ENCODE measurements at places on chromosomes 6 and 20.

GRCh38 chr20:8720089-8720488 lies 348.8 kb upstream of the PLCB4 start:
- DNase-seq: peak; percentile 15

DNA sequence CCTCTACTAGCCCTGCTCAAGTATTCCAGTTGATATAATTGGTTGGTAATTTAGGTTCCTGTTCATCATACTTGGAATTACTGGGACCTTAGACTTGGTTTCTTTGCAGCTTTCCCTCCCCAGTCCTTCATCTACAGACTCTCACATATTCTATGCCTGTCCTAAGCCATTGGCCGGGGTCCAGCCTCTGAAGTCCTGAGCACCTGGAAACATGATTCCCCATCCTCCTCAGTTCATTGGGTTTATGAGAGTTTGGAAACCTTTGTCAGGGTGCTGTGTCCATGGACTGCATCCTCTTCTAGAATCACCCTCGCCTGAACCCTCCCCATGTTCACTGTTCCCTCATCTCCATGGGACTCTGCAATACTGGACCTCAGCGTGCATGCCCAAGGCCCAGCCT lies 8.8 kb downstream of the GSTA2 start:
- DNase-seq: no peak

DNA sequence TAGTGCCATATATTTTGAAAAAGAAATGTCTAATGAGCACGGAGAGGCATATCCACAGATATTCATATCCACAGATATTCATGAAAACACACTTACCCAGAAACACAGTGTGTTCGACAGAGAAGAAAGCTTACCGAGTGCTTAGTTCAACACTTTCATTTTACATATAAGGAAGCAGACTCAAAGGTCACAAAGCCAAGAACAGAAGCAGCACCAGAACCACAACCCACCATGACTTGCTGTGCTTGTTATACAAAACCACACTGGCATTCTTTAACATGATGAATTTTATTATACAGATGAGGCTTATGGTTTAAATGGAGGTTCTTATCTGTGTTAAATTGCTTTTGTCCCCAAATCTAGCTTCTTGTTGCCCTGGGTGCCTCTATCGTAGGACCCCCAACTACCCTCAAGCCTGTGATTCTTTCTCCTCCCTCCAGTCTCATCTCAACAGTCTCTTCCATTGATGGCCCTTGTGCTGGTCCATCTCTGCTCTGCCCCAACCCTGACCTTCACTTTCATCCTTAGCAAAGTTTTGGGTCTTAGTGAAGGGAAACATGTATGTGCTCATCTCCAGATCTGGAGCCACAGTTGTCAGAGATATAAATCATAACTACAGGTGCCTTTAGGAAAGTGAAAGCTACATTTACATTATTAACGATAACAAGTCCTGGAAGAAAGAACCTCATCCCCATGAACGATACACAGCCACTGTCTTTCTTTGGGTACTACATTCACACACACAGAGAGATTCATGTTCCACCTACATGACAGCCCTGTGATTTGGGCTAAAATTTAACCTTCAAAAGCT lies 40.0 kb downstream of the SF3B5 start:
- DNase-seq: peak; percentile 19

- DNase-seq: peak; percentile 99
Measured at GRCh38 chr20:53773792-53774401, 180.3 kb upstream of the ZNF217 start.

GRCh38 chr20:43191946-43192863 lies 2.5 kb upstream of the PTPRT start:
- peak; percentile 8 for DNase-seq

DNA sequence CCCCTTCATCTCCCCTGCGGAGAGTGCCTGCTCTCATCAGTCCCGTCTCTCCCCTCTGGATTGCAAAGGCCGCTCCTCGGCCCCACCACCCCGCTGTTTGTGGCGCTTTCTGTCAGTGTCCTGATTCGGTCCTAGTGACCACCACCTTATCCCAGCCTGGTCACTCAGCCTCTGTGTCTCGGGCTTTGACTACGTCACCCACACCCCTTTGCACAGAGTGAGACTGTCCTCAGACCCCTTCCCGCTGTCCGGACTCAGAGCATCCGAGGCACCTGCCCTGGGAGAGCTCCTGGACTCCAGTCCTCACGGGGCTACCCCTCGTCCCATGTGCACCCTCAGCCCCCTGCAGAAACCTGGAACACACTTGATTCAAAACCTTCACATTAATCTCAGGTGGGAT lies 380.2 kb downstream of the TAF4 start:
- no peak for DNase-seq

- peak; percentile 80 for DNase-seq
Measured at GRCh38 chr20:2524709-2525506, 11.5 kb upstream of the TMC2 start.

DNA sequence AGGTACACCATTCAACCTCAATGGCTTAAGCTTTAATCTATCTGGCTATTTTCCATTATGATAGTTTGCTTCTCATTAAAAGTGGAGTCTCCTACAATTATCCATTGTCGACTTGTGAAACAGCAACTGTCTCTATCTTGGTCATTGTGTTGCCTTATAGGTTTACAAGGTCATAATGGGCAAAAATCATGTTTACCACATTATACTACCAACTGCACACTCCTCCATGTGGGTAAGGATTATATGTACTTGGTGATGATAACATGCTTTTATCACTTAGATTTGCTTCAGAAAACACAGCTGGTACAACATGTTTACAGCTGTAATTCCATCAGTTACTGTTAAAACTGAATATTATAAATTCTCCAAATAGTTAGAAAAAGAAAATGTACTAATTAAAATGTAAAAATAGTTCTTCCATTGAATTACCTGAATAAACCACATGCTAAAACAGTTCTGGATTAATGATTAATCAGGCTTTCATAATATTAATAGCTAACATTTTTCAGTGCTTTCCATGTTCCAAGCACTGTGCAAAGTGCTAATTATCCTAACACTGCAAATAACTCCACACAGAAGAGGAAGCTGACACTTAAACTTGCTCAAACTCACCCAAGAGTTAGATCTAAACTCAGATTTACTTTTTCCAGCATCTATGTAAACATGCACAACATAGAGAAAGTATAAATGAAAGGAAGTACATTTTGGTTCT lies 96.7 kb downstream of the OGFRL1 start:
- no peak for DNase-seq

DNA sequence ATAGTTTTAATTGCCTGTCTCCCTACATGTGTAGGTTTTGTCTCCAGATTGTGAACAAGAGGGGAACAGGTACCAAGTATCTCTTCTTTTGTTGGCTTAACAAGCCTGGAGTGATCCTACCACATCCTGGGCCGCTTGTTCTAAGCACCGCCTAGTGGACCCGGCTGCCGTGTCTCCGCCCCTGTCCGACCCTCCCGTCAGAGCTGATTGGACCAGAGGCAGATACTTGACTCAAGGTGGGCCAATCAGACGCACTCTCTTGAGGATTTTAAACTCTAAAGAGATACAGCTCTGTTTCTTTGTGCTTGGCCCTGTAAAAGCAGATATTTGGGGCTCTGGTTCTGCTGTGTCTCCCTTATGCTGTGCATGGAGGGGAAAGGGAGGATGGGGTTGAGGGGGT lies 68.2 kb downstream of the PRDM1 start:
- no peak for DNase-seq

- peak; percentile 72 for DNase-seq
Measured at GRCh38 chr20:25053255-25054031, 4.5 kb downstream of the ACSS1 start.

- DNase-seq: peak; percentile 4
Measured at GRCh38 chr6:48476257-48476656, 365.3 kb upstream of the PTCHD4 start.

DNA sequence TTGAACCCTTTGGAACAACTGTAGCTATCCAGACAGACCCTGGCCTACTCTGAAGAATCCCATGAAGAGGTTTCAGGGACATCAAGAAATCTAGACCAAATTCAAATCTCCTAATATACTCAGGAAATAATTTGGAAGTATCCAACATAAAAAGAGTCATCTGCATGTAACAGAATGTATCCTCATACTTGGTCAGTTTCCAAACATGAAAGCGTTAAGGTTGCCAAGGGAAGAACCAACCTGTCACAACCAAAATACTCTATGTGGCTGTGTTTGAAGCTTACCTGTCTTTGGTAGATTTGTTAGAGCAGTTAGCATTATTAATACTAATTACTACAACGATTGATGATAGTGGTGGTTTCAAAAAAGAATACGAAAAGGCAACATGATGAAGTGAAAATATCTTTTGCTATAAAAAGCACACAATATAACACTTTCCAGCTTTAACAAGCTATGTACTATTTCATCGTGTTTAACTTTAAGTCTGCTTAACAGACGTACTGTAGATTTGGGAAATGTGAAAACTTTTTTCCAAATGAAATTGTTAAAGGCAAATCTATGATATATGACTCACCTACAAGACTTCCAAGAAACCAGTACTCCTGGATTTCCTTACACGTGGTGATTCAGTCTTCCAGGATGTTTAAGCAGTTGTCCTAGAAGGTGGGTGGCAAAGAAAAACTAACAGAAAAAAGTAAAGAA lies 46.6 kb upstream of the ENPP1 start:
- DNase-seq: peak; percentile 65

- DNase-seq: no peak
Measured at GRCh38 chr20:37267667-37268313, 6.2 kb upstream of the GHRH start.

DNA sequence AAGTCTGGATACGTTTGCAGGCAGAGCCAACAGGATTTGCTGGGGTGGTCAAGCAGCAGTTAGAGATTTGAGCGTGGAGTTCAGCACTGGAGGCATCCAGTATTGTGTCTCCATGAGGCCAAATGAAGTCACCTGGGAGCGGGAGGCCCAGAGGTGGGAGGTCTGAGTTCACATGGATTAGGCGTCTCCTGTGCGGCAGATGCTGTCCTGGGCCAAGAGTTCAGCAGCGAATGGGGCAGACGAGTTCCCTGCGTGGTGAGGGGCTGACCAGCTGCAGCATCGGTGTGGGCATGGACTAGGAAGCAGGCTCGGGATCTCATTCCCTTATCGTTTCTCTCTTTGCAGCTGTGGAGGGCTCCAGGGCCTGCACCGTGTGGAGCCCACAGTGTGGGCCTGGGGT lies 66.2 kb downstream of the BCAS4 start:
- no peak for DNase-seq

GRCh38 chr20:61414455-61414991 lies 162.5 kb downstream of the CDH4 start:
- DNase-seq: no peak

DNA sequence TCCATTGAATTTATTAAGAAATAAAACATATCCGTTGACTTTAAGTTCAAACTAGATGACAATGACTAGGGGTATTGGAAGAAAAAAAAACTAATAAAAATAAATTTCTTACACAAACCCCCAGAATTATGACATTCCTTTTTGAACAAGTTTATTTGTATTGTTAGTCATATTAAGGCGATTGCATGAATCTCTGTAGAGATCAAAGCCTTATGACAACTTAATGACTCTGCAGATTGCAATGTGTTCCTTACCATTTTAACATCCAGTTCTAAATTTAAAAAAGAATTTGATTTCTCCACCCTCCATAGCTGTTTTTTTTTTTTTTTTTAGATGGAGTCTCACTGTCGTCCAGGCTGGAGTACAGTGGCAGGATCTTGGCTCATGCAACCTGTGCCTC lies 189.8 kb upstream of the CEP162 start:
- DNase-seq: peak; percentile 88

GRCh38 chr6:147418523-147418922 lies 90.0 kb upstream of the SAMD5 start:
- DNase-seq: no peak

GRCh38 chr6:152244998-152245630 lies 392.0 kb downstream of the SYNE1 start:
- DNase-seq: peak; percentile 41

- no peak for DNase-seq
Measured at GRCh38 chr6:13235339-13235738, 93.0 kb downstream of the TBC1D7 start.

DNA sequence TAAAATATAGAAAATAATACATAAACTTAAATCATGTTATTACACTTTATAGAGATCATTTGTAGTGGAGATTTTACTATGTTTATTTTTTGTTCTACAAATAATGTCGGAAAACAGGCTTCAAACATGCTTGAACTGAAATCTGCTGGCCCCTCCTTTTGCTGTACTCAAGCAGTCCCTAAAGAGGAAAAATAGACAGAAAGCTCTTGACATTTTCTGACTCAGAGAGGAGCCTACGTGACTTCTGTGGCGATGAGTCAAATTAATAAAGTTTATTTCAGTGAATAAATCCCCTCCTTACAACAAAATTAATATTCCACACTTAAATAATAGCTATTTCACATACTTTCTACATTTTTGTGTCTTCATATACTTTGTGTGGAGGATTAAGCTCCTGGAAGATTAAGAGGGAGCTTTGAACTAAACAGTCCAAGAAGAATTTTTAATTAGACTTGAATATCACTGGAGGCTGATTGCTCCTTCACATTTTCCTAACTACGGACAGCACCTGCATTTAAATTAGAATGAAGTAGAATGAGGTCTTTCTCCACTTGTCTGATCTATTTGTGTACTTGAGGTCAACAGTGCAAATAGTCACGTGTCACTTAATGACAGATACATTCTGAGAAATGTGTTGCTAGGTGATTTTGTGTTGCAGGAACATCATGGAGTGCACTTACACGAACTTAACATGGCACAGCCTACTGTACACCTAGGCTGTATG lies 1.7 kb upstream of the TREM1 start:
- peak; percentile 9 for DNase-seq

Data from EH (cell line).